ENCODE measurements at places on chromosomes 12 and 14.

GRCh38 chr14:67059596-67059995 is 129.6 kb upstream of the GARIN2 start:
- DNase-seq = no peak

GRCh38 chr14:30443368-30444007 is 115.5 kb upstream of the G2E3 start:
- peak; percentile 44 for DNase-seq

GRCh38 chr12:26196421-26196716 is 996 bp downstream of the SSPN start:
- DNase-seq = no peak

GRCh38 chr14:99940064-99940463 is 125.2 kb upstream of the EVL start:
- no peak for DNase-seq

GRCh38 chr14:95850429-95850828 is 26.2 kb upstream of the TUNAR start:
- no peak for DNase-seq

- DNase-seq = no peak
Measured at GRCh38 chr12:101174541-101174940, 35.5 kb downstream of the SLC5A8 start.

DNA sequence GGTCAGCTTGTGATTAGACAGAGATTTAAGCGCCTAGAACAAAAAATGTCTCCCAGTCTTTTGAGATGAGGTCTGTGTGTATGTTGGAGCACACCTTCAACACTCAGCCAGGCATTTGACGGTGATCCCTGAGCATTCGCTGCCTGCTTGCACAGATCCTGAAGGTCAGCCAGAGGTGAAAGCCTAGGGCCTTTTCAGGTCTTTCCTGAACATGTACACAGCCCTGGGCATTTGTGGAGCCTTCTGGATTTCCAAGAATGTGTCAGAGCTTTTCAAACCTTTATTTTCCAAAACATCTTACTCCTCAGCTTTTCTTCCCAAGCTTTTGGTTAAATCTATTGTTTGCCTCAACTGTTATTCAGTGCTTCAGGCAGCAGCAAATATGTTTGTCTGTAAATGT is 59.1 kb upstream of the AMN start:
- no peak for DNase-seq

- peak; percentile 13 for DNase-seq
Measured at GRCh38 chr12:116048879-116049278, 228.6 kb downstream of the MED13L start.

DNA sequence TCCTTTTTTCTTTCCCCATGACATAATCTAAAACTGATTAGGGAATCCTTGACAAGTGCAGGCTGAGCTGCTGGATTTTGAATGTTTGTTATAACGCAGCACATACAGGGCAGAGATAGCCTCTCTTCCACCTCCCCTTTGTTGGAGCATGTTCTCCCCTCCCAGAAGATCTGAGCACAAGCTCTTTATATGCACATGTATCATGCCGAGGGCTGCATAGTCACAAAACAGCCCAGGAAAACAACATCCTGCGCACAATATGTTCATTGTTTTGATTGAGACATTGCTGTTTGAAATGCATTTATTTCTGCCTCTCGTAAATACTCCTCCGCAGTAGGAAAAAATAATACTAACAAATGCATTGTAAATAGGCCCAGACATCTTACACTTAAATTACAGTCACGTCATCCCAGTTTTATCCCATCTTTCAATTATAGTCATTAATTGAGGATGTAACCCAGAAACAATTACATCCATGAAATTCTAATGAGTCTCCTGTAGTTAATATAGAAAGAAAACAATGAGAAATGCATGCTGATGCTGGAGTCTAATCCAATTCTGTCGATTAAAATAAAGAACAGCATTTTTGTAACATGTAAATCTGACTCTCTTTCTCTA is 401.8 kb downstream of the BTG1 start:
- no peak for DNase-seq

GRCh38 chr14:95157048-95157326 is 342 bp downstream of the DICER1 start:
- DNase-seq = no peak

DNA sequence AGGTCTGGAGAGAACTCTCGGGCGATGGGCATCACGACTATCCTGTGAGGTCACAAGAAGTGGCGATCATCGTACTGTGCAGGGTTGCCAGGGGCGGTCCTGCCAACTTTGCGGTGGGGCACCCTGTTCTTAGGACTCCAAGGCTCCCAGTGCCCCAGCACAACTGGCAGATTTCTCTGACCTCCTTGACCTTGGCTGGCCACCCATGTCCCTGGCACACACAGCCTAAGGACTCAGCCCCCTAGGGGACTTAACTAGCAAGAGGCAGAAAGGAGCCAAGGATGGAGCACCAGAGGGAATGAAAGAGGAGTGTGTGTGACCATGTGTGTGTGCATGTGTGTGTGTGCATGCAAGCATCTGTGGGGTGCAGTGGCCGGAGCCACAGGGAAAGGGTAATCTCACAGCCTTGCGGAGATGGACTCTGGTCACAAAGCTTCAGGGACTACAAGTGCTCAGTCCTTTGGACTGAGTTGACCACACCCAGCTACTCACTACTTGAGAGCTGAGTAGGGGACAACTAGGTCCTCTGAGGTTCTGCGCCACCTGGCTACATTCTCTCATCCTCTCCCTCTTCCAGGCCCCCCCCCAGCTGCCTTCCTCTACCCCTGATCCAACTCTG is 13.7 kb downstream of the SLC48A1 start:
- DNase-seq = no peak

GRCh38 chr14:64614166-64614565 is 64.4 kb downstream of the PPP1R36 start:
- no peak for DNase-seq

GRCh38 chr14:35678403-35679028 is 130.6 kb downstream of the RALGAPA1 start:
- DNase-seq = no peak

Data from GM12865 (cell line).